ENCODE measurements at places on chromosomes 2 and 18.
A peak's percentile ranks its signal among the peaks of the same experiment; 100 is the strongest.

- DNase-seq: no peak
These were observed 328.3 kb downstream of the SOCS6 start for GRCh38 chr18:70617020-70617763.

GRCh38 chr2:202171241-202171825, 67.1 kb downstream of the SUMO1 start:
- peak; percentile 12 for DNase-seq

DNA sequence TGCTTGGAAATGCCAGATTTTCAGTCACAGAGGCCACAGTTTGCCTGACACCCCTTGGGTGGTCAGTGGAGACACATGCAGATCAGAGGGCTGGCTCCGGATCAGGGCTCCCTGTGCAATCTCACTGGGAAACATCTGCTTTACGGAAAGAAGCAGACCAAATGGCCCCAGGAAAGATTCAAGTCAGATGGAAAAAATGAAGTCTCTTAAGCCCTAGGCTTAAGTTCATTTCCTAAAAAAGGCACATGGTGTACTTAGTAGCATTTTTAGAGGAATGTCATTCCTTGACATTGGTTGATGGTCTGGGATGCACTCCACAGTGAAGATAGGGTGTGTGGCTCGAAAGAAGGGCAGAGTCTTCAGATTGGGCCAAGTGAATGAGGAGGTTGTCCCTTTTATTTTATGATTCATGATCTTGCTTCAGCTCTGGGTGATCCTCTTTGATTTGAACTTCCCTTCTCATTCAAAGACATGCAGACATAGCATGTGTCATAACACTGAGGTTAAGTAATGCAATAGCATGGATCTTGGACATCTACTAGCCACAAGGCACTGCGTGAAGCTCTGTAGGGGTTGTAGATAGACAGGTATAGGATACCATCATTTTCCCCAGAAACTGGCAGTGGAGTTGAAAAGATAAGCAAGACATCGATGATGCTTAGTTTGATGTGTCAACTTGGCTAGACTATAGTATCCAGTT, 56.5 kb downstream of the KCNE4 start:
- DNase-seq: no peak

DNA sequence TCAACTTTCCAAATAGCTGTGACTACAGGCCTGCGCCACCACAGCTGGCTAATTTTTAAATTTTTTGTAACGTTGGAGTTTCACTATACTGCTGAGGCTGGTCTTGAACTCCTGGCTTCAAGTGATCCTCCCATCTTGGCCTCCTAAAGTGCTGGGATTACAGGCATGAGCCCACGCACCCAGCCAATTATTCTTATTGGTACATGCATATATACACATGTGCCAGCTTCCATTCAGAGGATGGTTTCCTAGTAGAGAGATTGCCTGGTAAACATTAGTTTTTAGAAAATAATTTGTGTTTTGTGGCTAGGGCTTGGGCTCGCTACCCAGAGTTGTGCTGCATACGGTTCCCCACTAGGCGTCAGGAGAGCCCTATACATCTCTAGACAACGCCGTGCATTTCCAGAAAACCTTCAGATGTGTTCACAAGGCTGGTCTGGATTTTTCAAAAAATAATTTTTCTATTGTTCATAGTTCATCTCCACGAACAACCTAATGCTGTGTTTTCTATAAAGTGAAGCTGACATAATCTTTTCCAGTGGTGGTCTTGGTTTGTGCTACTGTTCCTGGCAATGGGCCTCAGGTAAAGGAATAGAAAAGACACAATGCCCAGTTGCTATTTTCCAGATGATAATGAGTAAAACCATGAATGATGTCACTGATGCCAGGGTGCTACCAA, 14.6 kb upstream of the AFG3L2 start:
- DNase-seq: peak; percentile 62

DNA sequence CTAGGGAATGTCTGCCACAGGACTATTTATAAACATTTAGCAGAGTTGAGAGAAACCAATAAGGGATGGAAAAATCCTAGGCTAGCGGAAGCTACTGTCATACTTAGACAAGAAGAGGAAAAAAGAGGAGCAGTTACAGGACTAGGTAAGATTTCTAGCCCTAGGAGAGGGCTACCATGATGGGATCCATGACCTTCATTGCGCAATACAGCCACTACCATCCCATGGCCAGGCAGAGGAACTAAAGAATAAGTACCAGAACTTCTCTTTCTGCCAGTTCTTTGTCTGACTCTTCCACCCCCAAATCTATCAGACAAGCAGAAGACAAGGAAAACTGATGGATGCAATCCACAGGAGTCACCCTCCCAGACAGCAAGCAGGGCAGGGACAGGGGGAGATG, 417.0 kb upstream of the CHST9 start:
- no peak for DNase-seq

DNA sequence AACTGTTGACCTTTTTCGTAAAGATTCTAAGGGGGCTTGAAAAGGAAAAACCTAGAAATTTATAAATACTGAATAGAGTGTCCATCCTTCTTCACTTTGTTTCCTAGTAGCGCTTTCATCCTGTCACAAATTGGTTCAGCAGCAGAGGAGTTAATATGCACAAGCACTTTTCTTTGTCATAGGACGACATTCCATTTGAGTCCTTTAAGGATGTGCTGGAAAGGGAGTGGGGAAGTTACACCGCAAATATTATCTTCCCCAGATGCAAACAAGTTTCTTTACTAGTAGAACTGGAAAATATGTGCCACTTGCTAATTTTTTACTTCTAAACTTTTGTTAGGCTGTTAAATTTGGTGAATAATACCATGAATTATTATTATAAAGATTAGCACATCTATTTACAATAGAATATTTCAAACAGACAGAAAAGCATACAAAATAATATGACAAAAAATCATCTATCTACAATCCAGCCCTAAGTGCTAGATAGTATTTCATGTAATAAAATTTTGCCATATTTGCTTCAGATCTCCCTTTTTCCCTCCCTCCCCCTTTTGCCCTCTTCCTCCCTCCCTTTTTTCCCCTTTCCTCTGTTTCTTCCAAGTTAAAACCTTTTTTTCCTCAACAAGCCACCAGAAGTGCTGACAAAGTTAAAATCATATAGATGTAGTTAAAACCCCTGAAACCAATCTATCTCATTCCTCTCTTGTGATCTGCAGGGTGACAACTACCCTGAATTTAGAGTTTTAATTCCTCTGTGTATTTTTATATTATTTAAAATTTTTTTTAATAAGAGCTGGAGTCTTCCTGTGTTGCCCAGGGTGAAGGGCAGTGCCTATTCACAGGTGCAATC, 50.5 kb upstream of the MAP4K3 start:
- no peak for DNase-seq

DNA sequence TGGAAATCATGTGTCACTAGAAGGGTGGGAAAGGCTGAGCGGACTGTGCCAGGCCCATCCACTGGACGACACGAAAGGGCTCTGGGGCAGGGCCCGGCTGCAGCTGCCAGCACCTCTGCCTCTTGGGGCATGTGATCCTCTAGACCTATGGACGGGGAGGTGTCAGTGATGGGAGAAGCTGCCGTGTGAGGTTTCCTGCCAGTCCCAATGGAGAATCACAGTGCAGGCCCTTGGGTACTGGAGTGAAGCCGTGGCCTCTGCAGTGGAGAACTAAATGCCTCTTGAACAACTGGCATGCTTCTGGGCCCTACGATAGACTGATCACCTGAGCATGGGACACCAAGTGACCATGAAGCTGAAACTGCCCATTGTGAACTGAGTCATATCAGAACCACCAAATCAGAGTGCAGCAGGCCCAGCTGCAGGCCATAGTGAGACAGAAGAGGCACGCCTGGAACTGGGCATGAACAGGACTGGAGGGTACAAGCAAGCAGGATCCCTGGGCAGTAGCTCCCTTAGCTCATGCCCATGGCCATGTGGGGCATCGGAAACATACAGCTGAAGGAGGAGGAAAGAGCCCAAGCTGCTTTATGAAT, 18.8 kb upstream of the RHOB start:
- DNase-seq: no peak

DNA sequence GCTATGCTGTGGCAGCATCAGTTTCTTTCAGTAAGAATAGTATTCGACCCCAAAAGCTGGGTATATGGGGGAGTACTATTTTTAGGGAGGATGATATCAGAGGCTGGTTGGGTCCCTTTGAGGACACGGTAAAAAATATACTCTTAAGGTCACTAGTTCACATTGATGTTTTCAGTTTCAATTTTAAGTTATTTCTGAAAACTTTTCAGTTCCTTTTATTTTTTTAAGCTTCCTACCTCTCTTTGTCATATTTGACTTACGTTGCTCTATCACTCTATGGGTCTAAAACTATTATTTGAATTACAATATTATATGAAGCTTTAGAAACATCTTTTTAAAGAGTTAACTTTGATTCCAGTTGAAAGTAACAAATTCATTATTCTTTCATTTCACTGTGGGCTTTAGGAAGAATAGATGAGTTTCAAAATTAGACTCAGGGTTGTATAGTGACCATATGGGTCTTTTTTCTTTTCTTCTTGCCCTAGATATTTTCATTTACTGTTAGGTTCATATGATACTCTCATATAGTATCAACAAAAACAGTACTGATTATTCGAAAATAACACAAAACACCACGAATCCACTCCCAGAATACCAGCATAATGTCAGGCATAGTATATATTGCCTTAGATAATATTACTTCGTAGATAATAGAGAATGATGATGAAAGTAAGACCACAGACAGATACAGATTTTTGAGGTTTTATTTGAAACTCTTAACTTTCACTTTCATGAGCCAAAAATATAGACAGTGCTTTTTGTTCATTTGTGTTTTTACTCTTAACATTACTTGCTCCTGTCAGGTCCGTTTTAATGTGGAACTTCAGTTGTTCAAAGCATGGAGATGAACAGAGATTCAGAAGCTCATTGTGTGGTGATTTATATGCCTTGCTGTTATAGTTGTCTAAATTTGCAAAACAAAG, 9.8 kb downstream of the RMDN2 start:
- DNase-seq: no peak

DNA sequence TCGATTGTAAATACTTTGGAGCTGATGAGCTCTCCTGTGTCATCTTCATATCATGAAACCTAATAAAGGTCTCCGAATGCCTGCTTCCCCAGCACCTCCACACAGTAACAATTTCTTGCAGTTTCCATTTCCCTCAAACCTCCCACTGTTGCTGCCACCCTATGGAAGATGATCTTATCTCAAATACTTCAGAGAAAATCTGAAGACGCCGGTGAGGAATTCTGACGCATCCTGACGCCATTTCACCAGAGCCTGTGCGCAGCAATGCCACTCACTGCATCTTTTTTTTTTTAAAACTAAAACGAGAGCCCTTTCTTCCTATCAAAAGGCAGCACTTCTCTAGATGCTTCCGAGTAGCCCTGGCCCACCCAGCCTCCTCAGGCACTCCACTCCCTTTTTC, 31.9 kb upstream of the GNAL start:
- no peak for DNase-seq

DNA sequence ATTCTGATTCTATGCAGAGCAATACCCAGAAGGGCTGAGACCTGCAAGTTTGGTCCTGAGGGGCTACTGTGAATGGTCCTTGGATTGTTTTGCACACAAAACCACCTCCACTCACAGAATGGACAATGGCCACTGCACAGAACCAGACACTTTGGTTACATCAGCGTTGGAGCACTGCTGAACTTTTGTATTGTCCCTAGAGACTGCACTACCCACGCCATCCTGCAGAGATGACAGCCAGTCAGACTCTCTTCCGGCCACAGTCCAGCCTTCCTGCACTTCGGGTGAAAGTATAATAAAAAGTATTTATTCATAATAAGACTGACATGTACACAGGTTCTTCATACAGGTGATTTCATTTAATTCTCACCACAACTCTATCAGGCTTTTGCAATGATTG, 35.7 kb downstream of the CELF4 start:
- no peak for DNase-seq

GRCh38 chr18:1421502-1421901, 516.8 kb downstream of the ADCYAP1 start:
- no peak for DNase-seq

DNA sequence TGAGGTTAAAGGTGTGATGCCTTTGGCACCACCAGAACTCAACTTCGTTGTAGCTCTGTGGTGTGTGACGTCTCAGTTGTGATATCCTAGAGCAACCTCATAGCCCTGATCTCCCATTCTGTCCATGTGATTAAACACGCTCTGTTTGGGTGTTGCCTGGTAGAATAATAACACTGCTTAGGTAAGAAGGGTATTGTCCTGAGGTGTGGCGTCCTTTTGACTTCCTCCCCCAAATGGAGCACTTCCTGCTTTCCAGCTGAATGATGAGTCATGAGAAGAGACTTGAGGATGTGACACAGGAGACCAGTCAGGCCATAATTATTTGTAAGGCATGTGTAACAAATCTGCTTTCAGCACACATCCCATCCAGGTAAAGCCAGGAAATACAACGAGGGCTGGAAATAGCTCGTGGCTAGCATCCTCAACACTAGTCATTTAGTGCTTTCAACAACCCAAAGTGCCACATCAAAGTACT, 100.7 kb downstream of the RAPGEF4 start:
- no peak for DNase-seq

- no peak for DNase-seq
These were observed 439.2 kb downstream of the SETBP1 start for GRCh38 chr18:45119876-45120275.

GRCh38 chr18:78271790-78272189, 707.8 kb upstream of the SALL3 start:
- no peak for DNase-seq

DNA sequence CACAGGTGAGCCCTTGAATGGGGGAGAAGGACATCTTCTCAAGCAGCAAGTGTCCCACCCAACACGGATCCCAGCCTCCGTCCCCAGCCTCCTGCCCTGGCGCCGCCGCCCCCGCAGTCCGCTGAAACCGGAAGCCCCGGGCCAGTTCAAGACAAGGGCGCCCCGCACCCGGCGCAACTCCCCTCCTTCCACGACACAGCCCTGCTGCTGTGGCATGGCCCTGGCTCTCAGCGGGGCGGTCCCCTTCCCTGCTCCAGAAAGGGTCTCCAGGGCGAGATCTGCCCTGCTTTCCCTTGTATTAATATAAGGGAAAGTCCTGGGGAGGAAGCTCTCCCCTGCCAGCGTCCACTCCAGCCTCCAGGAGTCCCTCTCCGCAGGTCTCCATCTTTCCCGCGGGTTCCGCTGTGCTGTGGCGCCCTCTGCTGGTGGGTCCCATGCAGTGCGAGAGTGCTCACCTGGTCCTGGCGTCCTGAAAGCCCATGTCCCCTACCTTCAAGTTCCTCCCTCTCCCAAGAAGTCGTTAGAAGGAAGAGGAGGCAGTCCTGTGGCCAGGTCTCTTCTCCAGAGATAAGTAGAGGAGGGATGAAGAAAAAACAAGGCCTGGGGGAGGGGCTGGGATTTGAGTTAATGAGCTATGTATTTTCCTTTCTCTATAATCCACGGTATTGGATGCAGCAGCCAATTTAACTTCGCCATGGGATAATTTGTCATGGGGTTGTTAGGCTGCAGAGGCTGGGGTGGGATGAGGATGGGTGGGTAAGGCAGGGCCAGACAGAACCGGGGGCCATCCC, 176.0 kb downstream of the SMAD2 start:
- DNase-seq: no peak

GRCh38 chr2:22894761-22895160, 490.2 kb upstream of the KLHL29 start:
- no peak for DNase-seq

- no peak for DNase-seq
These were observed 64.1 kb downstream of the SOX11 start for GRCh38 chr2:5756272-5756671.

All from left colon (tissue), 2 donors.